ENCODE measurements at places on chromosomes 7 and 10. TPM values are rescaled to one million over a fixed set of nuclear protein-coding genes. Genes with fewer than 3 reads are reported as not detected.

- H3K36me3 ChIP-seq: peaks cover 3% of the 10 kb centered on the region
- H3K4me3 ChIP-seq: no peak overlapping the region
- peak; percentile 17 for DNase-seq
- H3K27me3 ChIP-seq: no peaks in the 10 kb centered on the region
Measured at GRCh38 chr10:77863446-77863845, 63.1 kb downstream of the DLG5 start.

- H3K36me3 ChIP-seq: no peaks in the 10 kb centered on the region
- no peak overlapping the region for H3K27ac ChIP-seq
Measured at GRCh38 chr7:78022165-78022564, 223.6 kb downstream of the PHTF2 start.

- no peaks in the 10 kb centered on the region for H3K36me3 ChIP-seq
- no peak overlapping the region for H3K4me3 ChIP-seq
- H3K4me1 ChIP-seq: peaks cover 6% of the 10 kb centered on the region
- H3K27me3 ChIP-seq: no peaks in the 10 kb centered on the region
Measured at GRCh38 chr10:24463611-24464426, 254.9 kb downstream of the KIAA1217 start.

DNA sequence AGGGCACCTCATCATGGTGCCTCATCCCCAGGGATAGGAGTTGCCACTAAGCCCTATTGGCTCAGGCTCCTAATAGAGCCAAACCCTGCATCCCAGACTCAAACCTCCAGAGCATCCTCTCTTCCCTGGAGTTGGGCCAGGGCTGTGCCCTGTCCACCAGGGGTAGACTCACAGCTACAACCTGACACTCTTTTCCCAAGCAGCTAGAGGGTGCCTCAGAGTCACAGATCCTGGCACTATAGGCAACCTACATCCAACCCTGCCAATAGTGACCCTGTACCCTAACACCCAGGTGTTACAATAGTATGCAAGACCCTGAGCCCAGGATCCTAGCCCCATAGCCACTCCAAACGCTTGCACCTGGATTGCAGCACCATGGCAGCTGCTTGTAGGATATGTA is 64.0 kb upstream of the PLA2G12B start:
- H3K4me1 ChIP-seq: no peaks in the 10 kb centered on the region
- no peaks in the 10 kb centered on the region for H3K36me3 ChIP-seq
- H3K27me3 ChIP-seq: no peaks in the 10 kb centered on the region

DNA sequence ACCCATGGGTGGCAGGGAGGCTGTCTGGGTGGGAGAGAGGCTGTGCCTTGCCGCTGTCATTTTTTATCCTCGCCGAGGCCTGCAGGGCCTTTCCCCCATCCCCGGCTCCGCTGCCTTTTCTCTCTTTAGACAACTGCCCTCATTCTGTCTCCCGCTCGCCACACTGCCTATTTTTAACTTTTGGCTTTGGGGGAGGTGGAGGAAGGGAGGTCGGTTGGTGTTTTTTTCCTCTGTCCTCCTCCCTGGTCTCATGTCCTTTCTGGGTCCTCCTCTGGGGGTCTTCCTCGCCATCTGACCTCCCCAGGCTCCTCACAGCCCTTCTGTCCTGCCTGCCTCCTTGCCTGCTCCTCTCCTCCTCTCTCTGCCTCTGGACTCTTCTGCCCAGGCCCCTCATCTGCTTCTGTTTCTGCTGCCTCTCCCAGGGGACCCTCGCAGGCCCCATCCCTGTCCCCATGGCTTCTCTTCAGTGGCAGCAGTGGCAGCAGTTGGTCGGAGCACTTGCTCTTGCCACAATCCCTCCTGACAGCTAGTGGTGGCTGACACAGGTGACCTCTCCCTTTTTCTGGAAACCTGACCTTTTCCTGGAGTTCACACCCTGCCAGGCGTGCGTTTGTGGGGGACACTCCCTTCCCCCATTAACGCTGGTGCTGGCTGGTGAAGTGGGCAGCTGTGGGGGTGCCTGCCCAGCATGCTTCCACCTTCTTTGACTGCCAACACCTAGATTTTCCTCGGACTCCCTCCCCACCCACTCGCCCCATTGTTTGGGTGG is 19.5 kb upstream of the PCBD1 start:
- H3K27me3 ChIP-seq: no peaks in the 10 kb centered on the region
- H3K36me3 ChIP-seq: no peaks in the 10 kb centered on the region
- no peaks in the 10 kb centered on the region for H3K4me1 ChIP-seq
- DNase-seq: no peak

GRCh38 chr7:137337902-137338301 is 5.6 kb downstream of the PTN start:
- no peak overlapping the region for H3K4me3 ChIP-seq
- no peaks in the 10 kb centered on the region for H3K4me1 ChIP-seq
- no peak overlapping the region for H3K27ac ChIP-seq
- DNase-seq: no peak

DNA sequence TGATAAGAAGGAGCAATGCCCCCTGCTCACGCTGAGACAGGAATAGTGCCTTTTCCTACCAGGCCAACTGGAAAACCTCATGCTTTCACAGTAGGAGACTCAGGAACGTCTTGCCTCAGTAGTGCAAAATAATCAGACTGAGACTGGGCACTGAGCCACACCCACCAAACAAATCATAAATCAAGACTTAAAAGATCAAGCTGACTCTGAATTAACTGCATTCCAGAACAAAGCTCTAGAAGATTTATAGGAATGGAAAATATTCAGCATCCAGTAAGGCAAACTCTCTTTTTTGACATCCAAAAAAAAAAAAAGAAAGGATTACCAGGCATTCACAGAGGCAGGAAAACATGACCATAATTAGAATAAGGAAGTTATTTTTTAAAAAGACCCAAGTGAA is 30.5 kb upstream of the SLC18A3 start:
- H3K27ac ChIP-seq: no peak overlapping the region
- no peak for DNase-seq
- H3K36me3 ChIP-seq: no peaks in the 10 kb centered on the region
- no peaks in the 10 kb centered on the region for H3K4me1 ChIP-seq
- no peak overlapping the region for H3K4me3 ChIP-seq

GRCh38 chr10:133476641-133476990 is 22.9 kb downstream of the SCART1 start:
- H3K4me3 ChIP-seq: no peak overlapping the region
- H3K27ac ChIP-seq: no peak overlapping the region
- no peaks in the 10 kb centered on the region for H3K27me3 ChIP-seq
- no peak for DNase-seq

- DNase-seq: peak; percentile 69
- peak within 1 kb of the TSS; percentile 26 for H3K27ac ChIP-seq
- H3K4me3 ChIP-seq: peak within 1 kb of the TSS; percentile 56
Measured at GRCh38 chr10:87504640-87505365, at the start of gene MINPP1. MINPP1 (plus strand) TSS chr10:87504893; CDS start chr10:87504916, 23 bp downstream.

- H3K36me3 ChIP-seq: no peaks in the 10 kb centered on the region
- peaks cover 11% of the 10 kb centered on the region for H3K4me1 ChIP-seq
- H3K27ac ChIP-seq: no peak overlapping the region
- no peak overlapping the region for H3K4me3 ChIP-seq
- no peaks in the 10 kb centered on the region for H3K27me3 ChIP-seq
Measured at GRCh38 chr7:29229066-29229465, 34.5 kb downstream of the CHN2 start.

- no peak overlapping the region for H3K4me3 ChIP-seq
- no peaks in the 10 kb centered on the region for H3K4me1 ChIP-seq
- H3K36me3 ChIP-seq: no peaks in the 10 kb centered on the region
- DNase-seq: no peak
- H3K27me3 ChIP-seq: peaks cover 4% of the 10 kb centered on the region
Measured at GRCh38 chr10:80108576-80109239, 23.8 kb upstream of the PLAC9 start.

- DNase-seq: peak; percentile 57
- H3K4me3 ChIP-seq: no peak overlapping the region
- H3K27ac ChIP-seq: peak overlapping the region; percentile 32
- peaks cover 24% of the 10 kb centered on the region for H3K4me1 ChIP-seq
Measured at GRCh38 chr10:99395750-99396445, 34.5 kb downstream of the GOT1 start.

- no peaks in the 10 kb centered on the region for H3K36me3 ChIP-seq
- peak overlapping the region; percentile 12 for H3K4me3 ChIP-seq
- no peak overlapping the region for H3K27ac ChIP-seq
- peaks cover 22% of the 10 kb centered on the region for H3K4me1 ChIP-seq
- peaks cover 12% of the 10 kb centered on the region for H3K27me3 ChIP-seq
- peak; percentile 78 for DNase-seq
Measured at GRCh38 chr7:54811041-54811845, 52.2 kb upstream of the SEC61G start.

GRCh38 chr7:50629238-50629901 is 64.2 kb upstream of the DDC start:
- H3K27me3 ChIP-seq: no peaks in the 10 kb centered on the region
- no peak overlapping the region for H3K27ac ChIP-seq
- H3K4me1 ChIP-seq: peaks cover 3% of the 10 kb centered on the region
- peaks cover 13% of the 10 kb centered on the region for H3K36me3 ChIP-seq
- no peak overlapping the region for H3K4me3 ChIP-seq

GRCh38 chr7:112779667-112780066 is 10.5 kb downstream of the TMEM168 start:
- H3K4me3 ChIP-seq: no peak overlapping the region
- peaks cover 6% of the 10 kb centered on the region for H3K4me1 ChIP-seq
- no peak overlapping the region for H3K27ac ChIP-seq
- no peaks in the 10 kb centered on the region for H3K27me3 ChIP-seq
- no peak for DNase-seq

DNA sequence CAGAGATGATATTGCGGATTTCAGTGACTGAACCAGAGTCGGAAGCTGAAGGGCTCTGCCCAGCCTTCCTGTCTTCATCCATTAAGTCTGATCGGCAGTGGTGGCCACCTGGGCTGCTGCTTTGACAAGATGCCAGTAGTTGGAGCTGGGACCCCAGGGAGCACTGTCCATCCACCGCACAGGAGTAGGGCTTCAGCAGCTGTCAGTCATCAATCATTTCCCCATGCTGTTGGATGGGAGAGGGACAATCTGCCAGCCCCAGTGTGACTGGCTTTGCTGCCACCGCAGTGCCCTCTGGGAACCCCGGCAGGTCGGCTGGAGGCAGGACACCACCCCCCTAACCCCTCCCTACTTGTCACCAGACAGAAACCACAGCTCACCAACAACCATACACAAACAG is 23.0 kb upstream of the GPR146 start:
- no peaks in the 10 kb centered on the region for H3K27me3 ChIP-seq
- H3K27ac ChIP-seq: no peak overlapping the region
- no peaks in the 10 kb centered on the region for H3K4me1 ChIP-seq
- H3K4me3 ChIP-seq: no peak overlapping the region
- peaks cover 7% of the 10 kb centered on the region for H3K36me3 ChIP-seq

DNA sequence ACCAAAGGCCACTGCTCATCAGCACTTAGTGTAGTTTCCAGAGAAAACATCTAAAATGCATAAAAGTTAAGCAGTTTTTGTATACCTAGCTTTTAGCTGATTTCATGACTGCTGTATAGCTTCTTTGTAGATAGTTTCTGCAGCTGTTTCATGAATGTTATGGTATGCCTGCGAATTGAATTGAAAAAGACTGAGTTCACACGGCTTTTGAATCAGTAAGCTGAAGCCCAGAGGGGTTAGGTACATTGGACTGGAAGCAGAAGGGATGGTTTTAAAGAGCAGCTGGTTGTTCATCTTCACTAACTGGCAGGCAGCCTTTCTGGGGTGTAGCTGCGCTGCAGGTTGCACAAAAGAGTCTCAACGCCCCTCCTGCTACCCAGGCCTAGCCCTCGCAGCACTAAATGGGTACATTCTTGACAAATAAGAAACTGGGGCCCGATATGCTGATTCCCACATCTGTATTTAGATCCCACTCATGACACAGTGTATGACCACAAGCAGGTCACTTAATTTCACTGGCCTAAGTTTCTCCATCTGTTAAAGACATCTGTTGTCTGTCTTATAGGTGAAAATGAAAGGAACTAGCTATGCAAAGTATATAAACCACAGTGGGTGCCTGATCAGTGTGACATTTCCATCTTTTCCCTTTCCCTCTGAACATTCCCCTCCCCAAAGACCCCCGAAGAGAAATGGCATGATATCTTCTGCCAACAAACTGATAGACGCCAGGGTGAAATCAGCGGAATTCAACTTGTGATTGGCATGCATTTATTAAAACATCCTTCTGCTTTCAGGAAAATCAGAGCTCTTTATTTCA is 85.9 kb upstream of the AGBL3 start:
- H3K27ac ChIP-seq: no peak overlapping the region
- H3K27me3 ChIP-seq: no peaks in the 10 kb centered on the region
- H3K36me3 ChIP-seq: peaks cover 10% of the 10 kb centered on the region
- no peak for DNase-seq

DNA sequence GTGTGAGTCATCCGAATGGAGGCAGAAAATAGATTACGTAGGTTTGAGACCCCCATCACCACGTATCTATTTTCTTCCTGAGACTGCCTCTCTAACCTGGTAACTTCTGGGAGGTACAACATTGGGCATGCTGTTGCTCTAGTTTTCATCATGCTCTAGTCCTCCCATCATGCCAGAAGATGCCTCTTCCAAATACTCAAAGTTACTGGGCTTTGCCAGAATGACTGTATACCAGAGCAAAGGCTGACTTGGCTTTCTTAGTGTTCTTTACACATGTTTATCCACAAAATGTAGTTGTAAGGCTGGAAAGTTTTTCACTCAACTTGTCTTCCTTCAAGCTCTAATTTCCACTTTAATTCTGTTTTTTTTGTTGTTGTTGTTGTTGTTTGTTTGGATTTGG is 370.5 kb downstream of the MDFIC start:
- no peaks in the 10 kb centered on the region for H3K27me3 ChIP-seq
- no peak overlapping the region for H3K4me3 ChIP-seq

- no peaks in the 10 kb centered on the region for H3K4me1 ChIP-seq
- no peaks in the 10 kb centered on the region for H3K36me3 ChIP-seq
- H3K27me3 ChIP-seq: peaks cover 35% of the 10 kb centered on the region
- no peak overlapping the region for H3K27ac ChIP-seq
- H3K4me3 ChIP-seq: no peak overlapping the region
Measured at GRCh38 chr7:55097100-55097499, 78.3 kb downstream of the EGFR start.

DNA sequence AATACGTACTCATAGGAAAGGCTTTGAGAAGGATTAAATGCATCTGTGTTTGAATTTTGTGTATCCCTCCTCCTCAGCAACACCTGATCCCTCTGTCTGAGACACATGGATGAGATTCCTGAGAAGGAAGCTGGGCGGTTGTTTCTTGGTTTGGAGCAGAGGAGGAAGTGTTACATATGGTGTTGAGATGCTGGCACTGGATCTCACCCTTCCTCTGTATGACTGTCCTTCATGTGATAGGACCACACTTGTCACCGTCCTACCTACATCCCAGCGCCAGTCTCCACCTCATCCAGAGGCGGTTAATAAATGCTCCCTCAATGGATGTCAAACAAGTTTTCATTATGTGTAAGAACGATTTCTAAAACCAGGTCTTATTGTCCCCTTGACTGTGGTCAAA is 49.4 kb upstream of the KLF6 start:
- H3K4me3 ChIP-seq: no peak overlapping the region
- H3K27ac ChIP-seq: no peak overlapping the region

GRCh38 chr7:76071316-76072242 is 23.7 kb downstream of the MDH2 start:
- no peaks in the 10 kb centered on the region for H3K36me3 ChIP-seq
- DNase-seq: no peak
- no peak overlapping the region for H3K4me3 ChIP-seq
- peaks cover 4% of the 10 kb centered on the region for H3K4me1 ChIP-seq

ELFN1 gene
- total RNA-seq: 0.85 TPM

LYZL1 gene
- total RNA-seq: not detected

LRIT2 gene
- not detected for total RNA-seq

DPP6 gene
- not detected for total RNA-seq

EXOSC1 gene
- total RNA-seq: 50.7 TPM

PAPOLB gene
- total RNA-seq: 0.07 TPM

NEUROG3 gene
- total RNA-seq: not detected

CNTNAP2 gene
- not detected for total RNA-seq

PAX2 gene
- not detected for total RNA-seq

PRLHR gene
- not detected for total RNA-seq

CCDC3 gene
- 1.2 TPM for total RNA-seq

ASIC3 gene
- total RNA-seq: 0.69 TPM

SEC31B gene
- 11.1 TPM for total RNA-seq
